ENCODE measurements at places on chromosomes 2 and 18. TPM values are rescaled to one million over a fixed set of nuclear protein-coding genes. Genes with fewer than 3 reads are reported as not detected.

GRCh38 chr2:191500566-191500883 lies 177.4 kb upstream of the NABP1 start:
- no peaks in the 10 kb centered on the region for H3K27me3 ChIP-seq
- H3K36me3 ChIP-seq = no peaks in the 10 kb centered on the region
- H3K27ac ChIP-seq = no peak overlapping the region
- DNase-seq = no peak

DNA sequence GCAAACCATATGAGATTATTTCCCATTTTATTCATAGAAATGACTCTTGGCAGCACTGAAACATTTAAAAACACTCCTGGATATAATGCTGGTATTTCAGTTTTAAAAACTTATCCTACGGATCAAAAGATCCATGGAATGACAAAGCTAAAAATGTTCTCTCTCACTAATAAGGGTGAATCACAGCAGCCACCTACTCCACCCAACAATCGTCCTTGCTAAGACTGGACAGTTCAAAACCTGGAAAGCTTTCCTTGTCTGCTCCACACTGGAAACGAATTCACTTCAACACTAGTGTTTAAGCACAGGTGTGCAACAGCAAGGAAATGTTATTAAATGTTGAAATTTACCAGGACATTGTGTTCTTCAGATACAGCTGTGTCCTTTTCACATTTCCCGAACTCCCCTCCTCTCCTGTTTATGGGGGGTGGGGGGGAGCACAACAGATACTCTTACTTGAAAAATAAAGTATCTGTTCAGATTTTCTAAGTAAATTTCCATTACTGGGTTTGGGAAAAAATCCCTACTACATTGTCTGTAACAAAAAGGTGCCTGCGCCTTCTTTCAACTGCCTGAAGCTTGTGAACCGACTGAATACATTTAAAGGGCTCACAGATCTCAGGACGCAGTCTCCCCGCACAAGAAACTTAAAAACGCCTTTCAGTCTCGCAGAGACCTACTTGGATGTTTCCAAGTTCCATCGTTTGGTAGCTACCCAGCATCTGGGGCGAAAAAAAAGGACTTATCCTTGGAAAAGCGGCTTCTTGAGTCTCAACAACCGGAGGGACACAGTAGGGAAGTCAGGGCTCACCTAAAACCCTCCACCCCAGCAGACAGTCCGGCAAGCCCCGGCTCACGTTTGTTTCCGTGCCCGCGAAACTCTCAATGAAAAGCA lies 1.3 kb downstream of the YWHAQ start:
- DNase-seq = no peak
- H3K27ac ChIP-seq = peak overlapping the region; percentile 94
- H3K27me3 ChIP-seq = no peaks in the 10 kb centered on the region
- peaks cover 13% of the 10 kb centered on the region for H3K4me1 ChIP-seq
- H3K4me3 ChIP-seq = peak overlapping the region; percentile 60
- no peaks in the 10 kb centered on the region for H3K36me3 ChIP-seq

GRCh38 chr2:66531155-66531554 lies 96.2 kb downstream of the MEIS1 start:
- H3K27me3 ChIP-seq = no peaks in the 10 kb centered on the region
- no peak overlapping the region for H3K27ac ChIP-seq
- H3K36me3 ChIP-seq = no peaks in the 10 kb centered on the region
- DNase-seq = no peak

The RNU2-63P gene
- total RNA-seq = not detected

The FAM110C gene
- total RNA-seq = 0.16 TPM

The ABCG8 gene
- not detected for total RNA-seq

- H3K27me3 ChIP-seq = no peaks in the 10 kb centered on the region
- no peak for DNase-seq
- H3K4me1 ChIP-seq = no peaks in the 10 kb centered on the region
- H3K27ac ChIP-seq = no peak overlapping the region
- no peaks in the 10 kb centered on the region for H3K36me3 ChIP-seq
Measured at GRCh38 chr2:173034143-173034542, 41.5 kb upstream of the MAP3K20 start.

DNA sequence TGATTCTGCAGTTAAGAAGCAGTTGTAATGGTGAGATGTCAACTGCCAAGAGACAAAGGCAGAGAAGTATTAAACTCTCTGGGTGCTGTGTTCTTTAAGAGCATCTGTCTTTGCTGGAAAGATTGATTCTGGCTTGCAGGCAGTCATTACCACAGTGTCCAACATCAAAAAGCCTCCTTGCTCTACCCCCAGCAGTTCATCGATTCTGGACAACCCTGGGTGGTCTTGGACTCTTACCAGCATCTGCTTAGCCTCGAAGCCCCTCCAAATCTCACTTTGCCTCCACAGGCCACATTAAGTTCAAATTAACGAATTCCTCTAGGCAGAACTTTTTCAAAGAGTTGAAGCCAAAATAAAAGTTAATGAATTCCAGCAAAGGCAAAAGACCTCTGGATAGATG lies 1061.4 kb downstream of the TSN start:
- H3K36me3 ChIP-seq = no peaks in the 10 kb centered on the region
- no peak for DNase-seq
- H3K27me3 ChIP-seq = no peaks in the 10 kb centered on the region
- no peak overlapping the region for H3K27ac ChIP-seq
- H3K4me1 ChIP-seq = no peaks in the 10 kb centered on the region

The TNFAIP6 gene
- not detected for total RNA-seq

GRCh38 chr2:181158427-181158826 lies 178.0 kb downstream of the UBE2E3 start:
- no peak overlapping the region for H3K4me3 ChIP-seq
- H3K4me1 ChIP-seq = peaks cover 5% of the 10 kb centered on the region
- H3K36me3 ChIP-seq = no peaks in the 10 kb centered on the region
- H3K27me3 ChIP-seq = no peaks in the 10 kb centered on the region
- DNase-seq = no peak

The ACTR3 gene
- total RNA-seq = 295 TPM

The FZD7 gene
- total RNA-seq = 0.37 TPM

- H3K27me3 ChIP-seq = no peaks in the 10 kb centered on the region
- no peak overlapping the region for H3K27ac ChIP-seq
- H3K4me1 ChIP-seq = no peaks in the 10 kb centered on the region
- no peak overlapping the region for H3K4me3 ChIP-seq
Measured at GRCh38 chr18:55252053-55252675, 292.9 kb upstream of the CCDC68 start.

DNA sequence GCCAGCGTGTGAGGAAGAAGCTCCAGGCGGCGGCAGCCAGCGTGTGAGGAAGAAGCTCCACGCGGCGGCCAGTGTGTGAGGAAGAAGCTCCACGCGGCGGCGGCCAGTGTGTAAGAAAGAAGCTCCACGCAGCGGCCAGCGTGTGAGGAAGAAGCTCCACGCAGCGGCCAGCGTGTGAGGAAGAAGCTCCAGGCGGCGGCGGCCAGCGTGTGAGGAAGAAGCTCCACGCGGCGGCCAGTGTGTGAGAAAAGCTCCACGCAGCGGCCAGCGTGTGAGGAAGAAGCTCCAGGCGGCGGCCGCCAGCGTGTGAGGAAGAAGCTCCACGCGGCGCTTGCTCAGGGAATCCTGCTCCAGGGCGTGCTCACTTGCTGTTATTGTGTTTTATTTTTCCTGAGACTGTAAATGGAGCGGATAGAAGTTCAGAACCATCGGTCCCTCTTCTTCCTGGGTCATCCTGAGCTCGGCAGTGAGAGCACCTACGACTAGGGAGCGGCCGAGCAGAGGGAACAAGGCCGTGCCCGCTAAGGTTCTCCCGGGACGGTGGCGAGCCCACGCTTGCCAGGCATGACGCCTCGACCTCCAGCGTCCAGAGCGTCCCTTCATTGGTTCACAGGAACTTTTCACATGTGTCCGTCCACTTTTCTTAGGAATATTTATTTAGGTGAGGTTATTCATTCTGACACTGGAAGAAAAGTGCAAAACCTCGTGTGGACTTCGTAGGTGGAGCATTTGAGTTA lies 94.2 kb downstream of the TMEM18 start:
- DNase-seq = no peak
- no peak overlapping the region for H3K4me3 ChIP-seq
- H3K4me1 ChIP-seq = peaks cover 15% of the 10 kb centered on the region
- H3K27ac ChIP-seq = no peak overlapping the region

DNA sequence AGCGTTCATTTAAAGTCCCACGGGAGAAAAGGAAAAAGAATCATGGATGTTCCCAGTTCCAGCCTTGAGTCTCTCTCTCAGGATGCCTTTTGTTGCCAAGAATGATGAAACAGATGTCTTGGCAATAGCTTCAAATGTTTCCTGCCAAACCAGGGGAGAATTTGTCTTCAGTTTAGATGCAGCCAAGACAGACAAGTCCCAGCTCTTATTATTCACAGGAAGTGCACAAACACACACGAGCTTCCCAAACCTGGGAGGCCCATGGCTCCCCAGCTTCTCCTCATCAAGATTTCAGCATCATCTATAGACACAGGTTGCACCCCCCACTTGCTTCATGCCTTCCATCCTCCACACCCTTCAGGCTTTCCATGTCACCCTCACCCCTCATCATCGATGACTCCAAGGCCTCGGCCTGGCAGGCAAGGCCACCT lies 45.9 kb downstream of the HS1BP3 start:
- H3K36me3 ChIP-seq = no peaks in the 10 kb centered on the region
- no peaks in the 10 kb centered on the region for H3K4me1 ChIP-seq
- H3K27ac ChIP-seq = no peak overlapping the region
- no peaks in the 10 kb centered on the region for H3K27me3 ChIP-seq
- H3K4me3 ChIP-seq = no peak overlapping the region

- H3K4me3 ChIP-seq = no peak overlapping the region
- DNase-seq = no peak
- no peaks in the 10 kb centered on the region for H3K36me3 ChIP-seq
- no peak overlapping the region for H3K27ac ChIP-seq
Measured at GRCh38 chr2:221264318-221264717, 307.8 kb downstream of the EPHA4 start.

The TEX261 gene
- 33.2 TPM for total RNA-seq

GRCh38 chr2:151855111-151855510 lies 26.9 kb upstream of the ARL5A start:
- H3K36me3 ChIP-seq = no peaks in the 10 kb centered on the region
- no peaks in the 10 kb centered on the region for H3K4me1 ChIP-seq
- no peak overlapping the region for H3K4me3 ChIP-seq
- H3K27me3 ChIP-seq = no peaks in the 10 kb centered on the region

The REG1B gene
- total RNA-seq = not detected
